Activated CD4-positive, alpha-beta T cell treated with anti-CD3 and anti-CD28 coated beads for 24 hours (primary cell): ENCODE measurements at places on chromosomes 1 and 21.
A peak's percentile ranks its signal among the peaks of the same experiment; 100 is the strongest.

GRCh38 chr1:47643306-47644211, 205.7 kb downstream of the FOXD2 start:
- no peak for DNase-seq

- DNase-seq = no peak
Observed at GRCh38 chr1:245804696-245805095, 649.9 kb downstream of the KIF26B start.

GRCh38 chr1:98364544-98364943, 297.0 kb upstream of the SNX7 start:
- no peak for DNase-seq

- DNase-seq = no peak
Observed at GRCh38 chr1:163538667-163539066, 216.9 kb downstream of the NUF2 start.

- no peak for DNase-seq
Observed at GRCh38 chr1:42914092-42914627, 44.5 kb downstream of the SLC2A1 start.

DNA sequence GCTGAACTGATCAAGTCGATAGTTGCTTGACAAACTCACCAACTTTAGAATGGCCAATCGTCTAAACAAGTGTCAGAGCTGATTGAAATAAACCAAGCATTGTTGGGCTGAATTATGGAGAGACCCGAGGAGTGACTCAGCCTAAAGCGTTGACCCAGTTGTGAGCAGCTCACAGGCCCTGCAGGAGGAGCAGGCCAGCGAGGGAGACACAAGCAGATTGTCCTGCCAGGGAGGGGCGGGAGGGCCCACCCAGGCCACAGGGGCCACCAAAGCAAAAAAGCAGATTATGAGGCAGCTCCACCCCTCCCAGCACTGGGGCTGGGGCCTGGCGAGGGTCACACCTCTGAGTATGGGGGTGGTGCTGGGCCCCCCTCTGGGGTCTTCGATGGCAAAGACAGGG, 10.1 kb upstream of the MATN1 start:
- no peak for DNase-seq

- no peak for DNase-seq
Observed at GRCh38 chr21:31521515-31521914, 138.0 kb upstream of the SOD1 start.

DNA sequence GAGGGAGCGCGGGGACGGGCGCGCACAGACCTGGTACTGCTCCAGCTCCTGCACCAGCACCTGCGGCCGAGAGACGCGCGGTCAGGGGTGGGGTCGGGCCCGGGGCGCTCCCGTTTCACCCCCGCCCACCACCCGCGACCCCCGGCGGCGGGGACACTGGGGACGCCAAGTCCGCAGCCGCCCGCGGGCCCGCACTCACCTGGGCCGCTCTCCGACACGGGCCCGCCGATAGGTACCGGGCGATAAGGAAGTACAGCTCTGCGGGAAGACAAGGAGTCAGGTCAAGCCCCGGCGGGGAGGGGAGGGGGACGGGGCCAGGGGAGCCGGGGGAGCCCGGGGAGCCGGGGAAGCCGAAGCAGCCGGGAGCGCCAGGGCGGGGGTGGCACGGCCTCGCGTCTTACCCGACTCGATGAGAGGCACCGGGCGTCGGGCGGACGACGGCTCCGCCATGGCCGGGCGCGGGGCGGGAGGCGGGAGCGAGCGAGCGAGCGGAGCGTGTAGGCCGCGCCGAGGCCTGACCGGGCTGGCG, 326 bp downstream of the BRWD1 start:
- peak; percentile 16 for DNase-seq

GRCh38 chr1:209895709-209896108, 42.3 kb upstream of the SYT14 start:
- peak; percentile 4 for DNase-seq

DNA sequence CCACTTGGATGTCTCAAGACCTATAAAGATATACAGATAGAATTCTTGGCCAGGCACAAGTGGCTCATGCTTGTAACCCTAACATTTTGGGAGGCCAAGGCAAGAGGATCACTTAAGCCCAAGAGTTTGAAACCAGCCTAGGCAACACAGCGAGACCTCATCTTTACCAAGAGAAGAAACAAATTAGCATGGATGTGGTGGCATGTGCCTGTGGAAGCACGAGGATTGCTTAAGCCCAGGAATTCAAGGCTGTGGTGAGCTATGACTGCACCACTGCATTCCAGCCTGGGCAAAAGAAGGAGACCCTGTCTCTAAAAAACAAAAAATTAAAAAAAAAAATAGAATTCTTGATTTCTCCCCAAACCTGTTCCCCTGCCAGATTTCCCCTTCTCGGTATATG, 8.3 kb downstream of the ASAP3 start:
- no peak for DNase-seq

- DNase-seq = no peak
Observed at GRCh38 chr1:243751506-243751905, 98.5 kb downstream of the AKT3 start.

DNA sequence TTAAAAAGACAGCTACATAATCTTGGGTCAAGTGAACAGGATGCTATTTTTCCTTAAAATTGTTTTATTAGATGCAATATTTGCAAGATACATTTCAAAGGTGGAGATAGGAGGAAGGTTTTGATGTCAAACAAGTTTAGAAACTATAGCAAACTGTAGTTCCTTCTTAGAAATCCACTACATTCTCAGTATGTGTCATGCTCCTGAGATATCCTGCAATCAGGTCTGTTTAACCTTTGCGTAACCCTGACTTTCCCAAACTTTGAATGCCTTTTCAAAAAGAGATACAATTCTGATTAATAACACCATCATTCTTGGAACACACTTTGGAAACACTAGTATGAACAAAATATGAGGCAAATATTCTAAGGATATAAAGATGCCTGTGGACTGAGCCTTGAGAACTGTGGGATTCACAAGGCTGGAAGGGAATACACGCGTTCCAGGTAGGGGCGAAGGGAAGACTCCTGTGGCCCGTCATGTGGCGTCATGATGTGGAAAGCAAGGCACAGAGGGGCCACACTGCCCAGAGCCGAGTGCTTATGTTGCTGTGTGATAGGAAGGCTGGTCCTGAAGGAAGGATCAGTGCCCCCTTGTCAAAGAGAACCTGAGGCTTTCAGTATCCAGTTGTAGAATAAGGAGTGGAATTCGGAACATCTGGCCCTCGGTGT, 19.6 kb upstream of the TARBP1 start:
- DNase-seq = no peak

- no peak for DNase-seq
Observed at GRCh38 chr1:89907727-89908212, 86.9 kb downstream of the LRRC8D start.

DNA sequence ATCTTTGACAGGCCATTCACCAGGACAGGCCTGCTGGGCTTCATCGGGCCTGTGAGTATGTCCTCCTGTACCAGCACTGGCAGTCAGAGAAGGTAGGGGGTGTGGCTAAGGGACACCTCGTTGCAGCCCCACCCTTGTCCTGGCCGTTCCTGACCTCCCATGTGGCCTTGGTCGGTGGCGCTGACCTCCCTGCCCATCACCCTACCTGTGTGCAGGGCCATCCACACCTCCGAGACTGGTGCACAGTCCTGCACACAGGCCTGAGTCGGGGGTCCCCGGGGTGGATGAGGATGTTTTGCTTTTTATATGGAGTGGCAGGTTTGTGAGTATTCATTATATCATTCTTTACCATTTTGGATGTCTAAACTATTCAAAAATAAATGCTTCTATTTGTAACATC, 59.0 kb downstream of the S100B start:
- no peak for DNase-seq

- no peak for DNase-seq
Observed at GRCh38 chr1:107943694-107944093, 21.3 kb downstream of the VAV3 start.

- no peak for DNase-seq
Observed at GRCh38 chr1:38997901-38998190, 6.8 kb downstream of the AKIRIN1 start.

DNA sequence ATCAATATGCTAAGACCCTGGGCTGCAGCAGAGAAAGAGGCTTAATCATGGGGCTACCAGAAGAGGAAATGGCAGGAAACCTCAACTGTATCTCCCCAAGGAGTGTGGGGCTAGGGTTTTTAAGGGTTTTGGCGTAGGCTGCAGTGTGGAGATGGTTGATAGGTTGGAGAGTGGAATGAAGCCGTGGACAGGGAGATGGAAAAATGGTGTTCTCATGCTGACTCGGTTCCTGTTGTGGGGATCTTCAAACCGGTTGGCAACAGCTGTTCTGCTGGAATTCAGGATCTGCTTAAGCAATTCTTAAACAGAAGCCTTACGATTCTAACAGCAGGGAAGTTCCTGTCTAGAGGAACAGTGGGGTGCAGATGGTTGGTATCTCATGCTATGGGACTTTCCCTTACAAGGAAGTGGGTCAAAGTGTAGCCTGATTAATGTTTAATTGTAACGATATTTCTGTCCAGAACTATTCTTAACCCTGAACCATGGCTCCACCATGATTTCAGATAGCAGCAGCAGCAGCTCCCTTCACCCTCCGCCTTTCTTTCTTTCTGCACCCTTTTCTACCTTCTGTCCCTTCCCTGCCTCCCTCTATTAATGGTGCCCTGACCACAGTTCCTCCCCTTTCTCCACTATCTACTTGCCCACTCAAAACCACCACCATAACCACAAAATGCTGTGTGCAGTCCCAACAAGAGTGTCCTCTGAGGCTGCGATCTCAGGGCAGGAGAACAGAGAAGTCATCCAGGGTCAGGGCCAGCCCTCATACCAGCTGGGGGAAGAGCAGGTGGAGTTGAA, 30.8 kb downstream of the RSPH1 start:
- DNase-seq = no peak

DNA sequence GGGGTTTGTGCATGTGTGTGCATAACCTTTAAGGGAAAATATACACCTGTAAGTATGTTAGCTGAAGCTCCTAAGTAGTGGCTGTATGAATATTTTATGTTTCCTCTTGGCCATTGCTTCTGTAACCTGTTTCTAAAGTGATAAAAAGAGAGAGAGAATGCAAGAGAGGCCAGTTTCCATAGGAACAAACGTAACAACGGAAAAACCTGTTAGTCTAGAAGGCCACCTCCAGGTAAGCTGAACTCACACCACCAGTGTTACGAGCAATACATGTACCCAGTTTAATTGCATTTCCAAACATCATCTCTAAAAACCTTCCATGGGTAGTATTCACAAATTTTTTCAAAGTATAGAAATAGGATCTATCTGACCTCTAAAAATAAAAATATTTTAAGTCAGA, 63.1 kb downstream of the PLPPR4 start:
- no peak for DNase-seq

DNA sequence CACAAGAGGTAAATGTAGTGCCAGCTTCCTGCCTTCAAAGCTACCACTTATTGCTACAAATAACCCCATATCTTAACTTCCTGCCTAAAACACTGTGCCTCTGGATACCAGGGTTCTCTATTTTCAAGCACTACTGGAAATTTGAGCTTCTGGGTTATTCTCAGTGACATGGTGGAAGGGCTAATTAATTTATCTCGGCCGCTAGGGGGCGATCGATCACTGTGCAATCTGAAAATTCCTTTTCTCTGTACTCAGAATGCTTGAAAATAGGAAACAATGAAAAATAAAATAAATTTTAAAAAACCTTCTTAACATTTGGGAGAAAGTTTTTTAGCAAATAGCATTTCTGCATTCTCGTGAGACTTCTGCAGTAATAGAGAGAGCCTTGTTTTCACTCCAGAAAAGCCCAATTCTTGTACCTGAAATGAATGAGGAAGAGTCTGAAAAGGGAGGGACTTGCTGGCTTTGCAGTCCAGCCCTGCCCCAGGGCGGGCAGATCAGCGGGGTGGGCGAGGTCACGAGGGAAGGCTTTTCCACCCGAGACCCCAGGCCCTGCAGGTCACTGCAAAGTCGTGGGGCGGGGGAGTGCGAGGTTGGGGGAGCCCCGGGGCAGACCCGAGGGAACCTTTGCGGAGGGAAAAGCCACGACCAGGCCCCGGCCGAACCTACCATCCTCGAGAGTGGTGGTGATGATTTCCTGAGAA, 276.7 kb downstream of the PCP4 start:
- peak; percentile 9 for DNase-seq

DNA sequence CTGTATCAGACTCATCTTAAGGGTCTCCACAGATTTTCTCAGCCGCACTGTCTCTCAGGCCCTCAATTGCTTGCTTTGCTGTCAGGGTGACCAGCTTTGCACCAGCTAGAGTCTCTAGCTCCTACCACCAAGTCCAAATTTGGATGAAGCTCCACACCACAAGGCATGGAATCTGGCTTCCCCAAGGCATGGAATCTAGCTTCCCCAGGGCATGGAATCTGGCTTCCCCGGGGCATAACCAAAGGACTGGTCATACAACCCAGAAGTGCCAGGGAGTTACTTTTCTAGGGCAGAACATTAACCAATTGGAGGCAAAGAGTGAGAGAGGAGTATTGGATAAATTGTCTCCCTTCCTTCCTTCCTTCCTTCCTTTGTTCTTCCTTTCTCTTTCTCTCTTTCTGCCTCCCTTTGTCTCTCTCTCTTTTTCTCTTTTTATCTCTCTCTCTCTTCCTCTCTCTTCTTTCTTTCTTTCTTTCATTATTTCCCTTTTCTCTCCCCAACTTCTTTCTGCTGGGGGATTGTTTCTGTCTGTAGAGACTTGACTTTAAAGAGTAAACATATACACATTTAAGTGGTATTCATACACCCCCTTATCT, 76.9 kb upstream of the HAO2 start:
- no peak for DNase-seq

- DNase-seq = no peak
Observed at GRCh38 chr1:46114925-46115603, 17.4 kb downstream of the PIK3R3 start.

DNA sequence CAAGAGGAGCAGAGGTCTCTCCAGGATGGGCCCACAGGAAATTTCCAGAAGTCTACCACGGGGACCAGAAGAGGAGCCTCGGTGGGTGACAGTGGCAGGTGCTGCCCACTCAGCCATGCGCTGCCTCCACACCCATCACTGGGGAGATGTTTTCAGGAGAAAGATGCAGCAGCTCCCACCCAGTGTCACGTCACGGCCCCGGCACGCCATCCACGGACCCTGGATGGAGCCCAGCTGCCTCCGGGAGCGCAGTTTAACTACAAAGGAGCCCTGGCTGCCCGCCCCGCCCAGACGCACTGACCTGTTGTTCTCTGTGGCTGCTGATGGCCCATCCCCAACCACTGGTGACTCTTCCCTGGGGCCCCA, 6.8 kb downstream of the TSPEAR start:
- no peak for DNase-seq

DNA sequence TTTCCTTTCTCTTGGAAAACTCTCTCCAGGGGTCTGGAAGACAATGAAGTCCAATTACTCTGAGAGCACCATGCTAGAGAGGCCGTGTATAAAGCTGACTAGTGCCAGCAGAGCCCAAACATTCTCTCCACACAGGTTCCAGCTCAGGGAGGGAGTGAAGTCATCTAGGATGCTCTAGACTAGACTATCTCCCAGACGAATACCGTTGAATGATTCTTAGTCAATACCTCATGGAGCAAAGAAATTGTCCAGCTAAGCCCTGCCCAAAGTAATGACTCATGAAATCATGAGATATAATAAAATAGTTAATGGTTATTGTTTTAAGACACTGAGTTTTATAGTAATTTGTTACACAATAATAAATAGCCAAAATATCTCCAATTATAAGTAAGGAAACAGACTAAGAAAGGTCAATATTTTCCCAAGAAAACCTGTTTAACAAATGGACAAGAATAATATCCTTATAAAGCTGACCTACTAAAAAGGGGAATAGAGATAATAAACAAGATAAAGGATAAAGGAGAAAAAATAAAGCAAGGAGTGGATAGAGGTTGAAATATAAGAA, 163.9 kb upstream of the LRRC7 start:
- DNase-seq = no peak

GRCh38 chr1:89855413-89856123, 34.7 kb downstream of the LRRC8D start:
- no peak for DNase-seq
